ENCODE measurements at places on chromosomes 7 and 10. TPM values are rescaled to one million over a fixed set of nuclear protein-coding genes. Genes with fewer than 3 reads are reported as not detected.

DNA sequence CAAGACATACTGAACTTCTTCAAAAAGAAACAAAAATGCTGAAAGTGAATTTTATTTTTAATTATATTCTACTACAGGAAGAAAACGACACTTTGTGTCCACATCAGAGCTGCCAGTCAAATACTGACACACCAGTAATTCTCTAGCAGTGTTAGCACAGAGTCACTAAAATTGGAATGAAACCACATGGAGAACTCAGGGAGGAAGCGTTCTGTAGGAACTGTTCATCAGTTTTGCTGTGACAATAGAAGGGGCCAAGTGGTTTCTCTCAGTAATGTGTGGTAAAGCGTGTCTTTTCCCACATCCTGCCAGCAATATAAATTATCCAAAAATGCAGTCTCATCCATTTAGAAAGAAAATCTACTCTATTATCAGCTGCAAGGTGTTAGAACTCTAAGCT lies 683.3 kb downstream of the GRM8 start:
- DNase-seq: no peak
- H3K27me3 ChIP-seq: no peaks in the 10 kb centered on the region
- H3K27ac ChIP-seq: no peak overlapping the region
- no peaks in the 10 kb centered on the region for H3K4me1 ChIP-seq
- H3K4me3 ChIP-seq: no peak overlapping the region

DNA sequence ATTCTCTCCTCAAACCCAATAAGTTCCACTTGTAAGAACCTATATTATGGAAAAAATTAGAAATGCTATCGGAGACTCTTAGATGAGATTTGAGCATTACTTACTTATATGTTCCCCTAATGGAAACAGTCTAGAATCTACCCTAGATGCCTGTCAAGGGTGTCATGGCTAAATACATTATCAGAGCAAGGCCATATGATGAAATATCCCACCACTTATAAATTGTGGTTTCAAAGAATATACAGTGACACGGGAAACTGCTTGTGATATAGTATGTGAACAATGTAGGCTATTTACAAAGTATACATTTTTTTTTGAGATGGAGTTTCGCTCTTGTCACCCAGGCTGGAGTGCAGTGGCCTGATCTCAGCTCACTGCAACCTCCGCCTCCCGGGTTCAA lies 46.3 kb upstream of the CTBP2 start:
- DNase-seq: no peak
- no peaks in the 10 kb centered on the region for H3K36me3 ChIP-seq
- H3K27me3 ChIP-seq: no peaks in the 10 kb centered on the region
- no peak overlapping the region for H3K4me3 ChIP-seq
- H3K27ac ChIP-seq: no peak overlapping the region
- H3K4me1 ChIP-seq: no peaks in the 10 kb centered on the region

GRCh38 chr7:112789453-112789816 lies 758 bp downstream of the TMEM168 start:
- H3K27me3 ChIP-seq: no peaks in the 10 kb centered on the region
- peak overlapping the region; percentile 81 for H3K27ac ChIP-seq
- peaks cover 22% of the 10 kb centered on the region for H3K4me1 ChIP-seq
- no peaks in the 10 kb centered on the region for H3K36me3 ChIP-seq
- H3K4me3 ChIP-seq: peak overlapping the region; percentile 92

GRCh38 chr10:93417921-93418320 lies 64.2 kb downstream of the MYOF start:
- H3K27me3 ChIP-seq: no peaks in the 10 kb centered on the region
- H3K27ac ChIP-seq: no peak overlapping the region
- H3K4me3 ChIP-seq: no peak overlapping the region
- DNase-seq: no peak

GRCh38 chr10:110781139-110781538 lies 90.6 kb upstream of the PDCD4 start:
- peaks cover 17% of the 10 kb centered on the region for H3K4me1 ChIP-seq
- H3K27me3 ChIP-seq: no peaks in the 10 kb centered on the region
- H3K36me3 ChIP-seq: no peaks in the 10 kb centered on the region
- H3K4me3 ChIP-seq: no peak overlapping the region
- no peak overlapping the region for H3K27ac ChIP-seq
- no peak for DNase-seq

DNA sequence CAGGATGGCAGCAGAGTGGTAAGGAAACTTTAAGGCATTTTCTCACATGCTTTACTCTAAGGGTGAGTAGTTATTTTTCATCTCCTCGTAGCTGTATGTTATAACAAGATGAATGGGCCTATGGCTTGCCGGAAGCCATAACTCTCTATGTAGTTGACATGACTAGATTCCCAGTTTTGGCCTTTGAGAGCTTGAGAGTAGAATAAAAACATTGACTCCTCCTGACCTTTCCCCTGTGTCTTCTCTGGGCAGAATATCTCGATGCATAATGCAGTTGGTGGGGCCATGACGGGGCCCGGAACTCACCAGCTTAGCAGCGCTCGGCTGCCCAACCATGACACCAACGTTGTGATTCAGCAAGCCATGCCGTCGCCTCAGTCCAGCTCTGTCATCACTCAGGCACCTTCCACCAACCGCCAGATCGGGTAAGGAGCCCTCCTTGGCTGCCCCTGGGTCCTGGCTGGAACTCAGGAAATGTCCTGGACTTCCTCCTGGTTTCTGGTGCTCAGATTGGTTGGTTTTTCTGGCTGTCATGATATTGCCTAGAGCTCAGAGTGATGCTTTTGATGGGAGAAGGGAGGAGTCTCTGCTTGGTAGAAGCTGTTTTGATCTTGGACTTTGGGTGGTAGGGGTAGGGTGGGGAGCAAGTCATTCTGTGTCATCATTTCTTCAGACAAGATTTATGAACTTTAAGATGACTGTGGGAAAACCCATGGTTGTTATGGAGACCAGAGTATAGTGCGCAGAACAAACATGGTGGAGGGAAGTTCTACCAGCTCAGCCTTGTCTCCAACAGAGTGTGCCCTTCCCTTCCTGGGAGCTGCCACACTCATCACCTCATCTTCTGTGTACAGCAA lies 158.0 kb downstream of the CREB5 start:
- H3K4me3 ChIP-seq: no peak overlapping the region
- H3K4me1 ChIP-seq: no peaks in the 10 kb centered on the region
- DNase-seq: no peak
- H3K27me3 ChIP-seq: no peaks in the 10 kb centered on the region
- H3K27ac ChIP-seq: no peak overlapping the region

- no peaks in the 10 kb centered on the region for H3K36me3 ChIP-seq
- H3K4me3 ChIP-seq: no peak overlapping the region
- H3K27me3 ChIP-seq: no peaks in the 10 kb centered on the region
- DNase-seq: no peak
- H3K27ac ChIP-seq: no peak overlapping the region
Measured at GRCh38 chr10:131746785-131747184, 154.0 kb upstream of the PPP2R2D start.

DNA sequence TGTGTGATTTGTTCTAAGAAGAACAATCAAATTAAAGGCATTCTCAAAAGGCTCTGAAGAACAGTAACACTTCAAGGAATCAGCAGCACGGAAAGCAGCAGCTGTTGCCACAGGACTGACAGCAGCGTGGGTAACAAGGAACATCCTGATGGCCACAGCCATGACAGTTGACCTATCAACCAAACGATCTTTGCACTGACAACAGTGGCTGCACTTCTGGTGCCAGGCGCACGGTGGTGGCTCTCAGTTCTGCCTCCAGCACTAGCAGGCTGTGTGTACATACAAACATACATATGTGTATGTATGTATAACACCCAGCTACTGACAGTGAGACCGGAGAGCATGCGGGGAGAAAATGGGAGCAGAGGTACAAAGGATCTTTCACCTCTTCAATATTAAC lies 114.1 kb downstream of the ZFAND4 start:
- no peak overlapping the region for H3K27ac ChIP-seq
- H3K4me3 ChIP-seq: no peak overlapping the region
- no peaks in the 10 kb centered on the region for H3K27me3 ChIP-seq
- H3K4me1 ChIP-seq: peaks cover 20% of the 10 kb centered on the region

DNA sequence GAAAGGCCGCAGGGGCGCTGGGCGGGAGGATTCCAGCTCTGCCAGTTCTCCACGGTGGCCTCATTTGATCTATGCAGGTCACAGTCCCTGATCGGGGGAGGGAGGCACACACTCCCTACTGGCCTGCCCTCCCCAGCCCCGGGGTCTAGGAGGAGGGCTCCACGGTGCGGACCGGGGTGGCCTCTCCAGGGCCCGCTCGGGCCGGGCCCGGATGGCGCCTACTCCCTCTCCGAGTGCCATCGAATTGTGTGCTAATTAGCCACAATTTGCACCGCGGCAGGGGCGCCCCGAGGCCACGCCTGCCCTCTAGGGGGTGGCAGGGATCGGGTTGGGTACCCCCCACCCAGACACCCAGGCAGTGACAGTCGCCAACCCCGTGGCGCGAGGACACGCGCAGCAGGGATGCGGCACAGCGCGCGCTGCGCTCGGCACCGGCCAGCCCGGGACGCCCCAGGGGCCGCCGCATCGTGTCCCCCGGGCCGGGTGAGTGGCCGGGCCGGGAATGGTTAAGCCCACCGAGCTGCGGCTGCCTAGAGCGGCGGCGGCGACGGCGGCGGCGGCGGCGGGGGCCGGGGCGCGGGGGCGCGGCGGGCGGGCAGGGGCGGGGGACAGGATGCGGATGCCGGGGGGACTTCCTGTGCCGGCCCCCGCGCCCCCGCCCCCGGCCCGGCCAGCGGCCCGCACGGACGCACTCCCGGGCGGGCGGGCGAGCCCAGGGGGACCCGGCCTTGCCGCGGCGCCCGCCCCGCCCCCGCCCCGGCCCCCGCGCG lies at the start of gene ZNF853:
Gene ZNF853 (plus strand): TSS at position 658 of the 770 bp plus-strand sequence. CDS start 565 bp downstream, outside the sequence.
- no peaks in the 10 kb centered on the region for H3K36me3 ChIP-seq
- peak; percentile 30 for DNase-seq
- H3K4me1 ChIP-seq: peaks cover 8% of the 10 kb centered on the region
- peak within 1 kb of the TSS; percentile 55 for H3K4me3 ChIP-seq

DNA sequence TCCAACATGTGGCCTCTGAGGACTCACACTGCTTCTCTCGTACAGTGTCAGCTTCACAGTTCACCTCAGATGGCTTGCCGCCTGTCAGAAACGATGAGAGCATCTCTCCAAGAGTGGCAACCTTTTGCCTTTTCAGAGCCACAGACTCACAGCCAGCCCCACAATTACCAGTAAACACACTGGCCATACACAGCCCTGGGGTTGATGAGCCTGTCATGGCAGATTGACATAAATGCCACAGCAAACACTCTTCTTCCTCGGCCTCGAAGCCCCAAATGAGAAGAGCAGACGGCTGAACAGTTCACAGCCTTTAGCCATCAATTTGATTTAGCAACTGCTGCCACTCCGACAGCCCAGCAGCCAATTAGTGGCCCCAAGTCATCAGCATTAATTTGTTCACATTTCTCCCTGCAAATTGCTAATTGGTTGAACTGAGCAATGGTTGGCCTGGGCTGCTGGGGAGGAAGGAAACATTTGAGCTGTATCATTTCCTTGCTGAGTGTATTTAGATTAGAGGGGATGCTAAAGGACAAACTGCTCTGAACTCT lies 1142.9 kb downstream of the SORCS3 start:
- H3K4me1 ChIP-seq: no peaks in the 10 kb centered on the region
- no peak overlapping the region for H3K4me3 ChIP-seq
- DNase-seq: no peak
- H3K27ac ChIP-seq: no peak overlapping the region

DNA sequence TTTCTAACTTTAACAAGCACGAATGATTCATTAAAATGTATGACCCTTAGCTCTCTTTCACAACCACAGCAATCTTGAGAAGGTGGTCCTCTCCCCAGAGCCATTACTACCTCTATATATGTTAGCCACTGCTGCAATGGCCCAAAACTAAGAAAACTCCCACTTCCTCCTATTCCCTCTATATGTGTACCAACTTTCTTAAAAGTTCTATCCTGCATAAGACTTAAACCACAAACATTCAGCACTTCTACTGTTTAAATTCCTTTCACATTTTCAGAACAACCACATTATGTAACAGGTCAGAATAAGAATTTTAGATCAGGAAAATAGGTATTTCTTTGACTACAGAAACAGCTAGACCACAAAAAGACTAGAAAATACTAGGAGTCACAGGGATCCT lies 36.2 kb downstream of the WASL start:
- no peak overlapping the region for H3K27ac ChIP-seq
- no peak for DNase-seq
- no peaks in the 10 kb centered on the region for H3K27me3 ChIP-seq
- H3K4me3 ChIP-seq: no peak overlapping the region
- peaks cover 21% of the 10 kb centered on the region for H3K4me1 ChIP-seq

DNA sequence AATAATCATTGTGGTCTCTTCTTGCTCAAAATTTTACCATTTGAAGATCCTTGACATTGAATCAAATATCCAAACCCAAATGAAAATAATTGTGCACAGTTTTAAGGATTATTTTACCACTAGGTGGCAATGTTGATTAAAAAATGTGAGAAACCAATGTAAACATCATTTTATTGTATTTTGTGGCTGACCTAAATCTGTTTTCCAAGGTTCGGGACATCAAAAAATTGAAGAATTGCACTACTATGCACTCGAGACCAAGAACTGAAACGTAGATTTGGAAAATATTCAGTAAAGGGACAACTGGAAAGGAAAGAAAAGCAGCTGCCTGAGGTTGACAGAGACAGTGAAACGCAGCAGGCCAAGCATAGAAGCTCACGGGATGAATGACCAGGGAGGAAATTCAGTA lies 259.3 kb downstream of the SNX13 start:
- no peak overlapping the region for H3K4me3 ChIP-seq
- no peaks in the 10 kb centered on the region for H3K36me3 ChIP-seq
- peak; percentile 9 for DNase-seq
- H3K27ac ChIP-seq: no peak overlapping the region

DNA sequence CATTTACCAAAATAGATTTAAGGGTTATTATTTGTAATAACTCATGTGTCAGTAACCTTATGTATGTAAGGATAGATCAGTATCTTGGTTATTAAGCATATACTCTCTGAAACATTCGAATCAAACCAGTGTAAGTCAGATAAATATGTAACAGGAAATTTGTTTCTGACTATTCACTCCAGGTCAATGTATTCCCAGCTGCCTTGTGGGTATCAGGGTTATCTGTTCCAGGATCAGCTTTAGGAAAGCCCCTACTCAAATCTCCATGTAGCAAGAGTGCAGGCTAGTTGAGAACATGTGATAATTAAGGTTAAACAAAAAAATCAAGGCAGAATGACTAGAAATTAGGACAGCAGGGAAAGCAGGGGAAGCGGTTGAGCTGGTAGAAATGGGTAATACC lies 201.7 kb downstream of the AUTS2 start:
- H3K36me3 ChIP-seq: no peaks in the 10 kb centered on the region
- H3K4me3 ChIP-seq: no peak overlapping the region
- no peaks in the 10 kb centered on the region for H3K4me1 ChIP-seq
- no peak for DNase-seq
- no peaks in the 10 kb centered on the region for H3K27me3 ChIP-seq

Gene UNC5B
- 0.11 TPM for total RNA-seq

Gene WIPF3
- not detected for total RNA-seq

Gene STEAP1
- not detected for total RNA-seq

Gene PRR15
- not detected for total RNA-seq

Gene CYP2E1
- 0.28 TPM for total RNA-seq

Gene LRIT2
- total RNA-seq: not detected

Gene MYO1G
- 374 TPM for total RNA-seq

Gene CLDN15
- total RNA-seq: 20.3 TPM

Gene GIMAP4
- 57.3 TPM for total RNA-seq

Gene MBL2
- not detected for total RNA-seq

Gene TMEM120A
- 41.5 TPM for total RNA-seq

Gene LAMB4
- not detected for total RNA-seq

Gene SEMA3C
- total RNA-seq: not detected

Gene NPC1L1
- total RNA-seq: not detected

Gene C7orf33
- total RNA-seq: not detected

Gene ADGRA1
- total RNA-seq: not detected
